ENCODE measurements at places on chromosomes 3 and 15.
A peak's percentile ranks its signal among the peaks of the same experiment; 100 is the strongest.

DNA sequence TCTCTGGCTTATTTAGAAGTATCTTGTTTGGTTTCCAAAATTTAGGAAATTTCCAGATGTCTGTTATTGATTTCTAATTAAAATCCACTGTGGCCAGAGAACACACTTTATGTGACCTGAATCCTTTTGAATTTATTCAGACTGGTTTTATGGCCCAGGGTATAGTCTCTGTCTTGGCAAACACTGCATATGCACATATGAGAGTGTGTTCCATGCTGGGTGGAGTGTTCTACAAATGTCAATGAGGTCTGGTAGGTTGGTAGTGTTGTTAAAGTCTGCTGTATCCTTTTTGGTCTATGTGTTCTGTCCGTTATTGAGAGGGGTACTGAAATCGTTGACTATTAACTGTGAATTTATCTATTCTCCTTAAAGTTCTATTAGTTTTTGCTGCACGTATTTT lies 30.2 kb downstream of the PGPEP1L start:
- no peak for DNase-seq

DNA sequence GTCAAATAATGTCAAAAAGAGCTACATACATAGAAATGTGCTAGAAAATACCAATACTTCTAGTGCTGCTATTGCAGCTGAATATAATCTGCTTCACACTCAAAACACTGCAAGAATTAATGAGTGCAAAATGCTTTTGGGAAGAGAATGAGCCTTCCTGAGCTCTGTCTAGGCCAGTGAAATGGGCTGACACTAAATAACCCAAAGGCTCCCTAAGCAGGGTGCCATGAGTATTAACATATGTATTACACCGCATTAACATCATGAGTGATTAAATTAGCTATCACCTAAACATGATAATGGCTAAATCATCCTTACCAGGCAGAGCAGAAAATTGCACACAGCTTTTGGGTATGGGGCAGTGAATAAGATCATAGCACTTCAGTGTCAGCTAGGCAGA lies 806.3 kb upstream of the NECTIN3 start:
- no peak for DNase-seq

DNA sequence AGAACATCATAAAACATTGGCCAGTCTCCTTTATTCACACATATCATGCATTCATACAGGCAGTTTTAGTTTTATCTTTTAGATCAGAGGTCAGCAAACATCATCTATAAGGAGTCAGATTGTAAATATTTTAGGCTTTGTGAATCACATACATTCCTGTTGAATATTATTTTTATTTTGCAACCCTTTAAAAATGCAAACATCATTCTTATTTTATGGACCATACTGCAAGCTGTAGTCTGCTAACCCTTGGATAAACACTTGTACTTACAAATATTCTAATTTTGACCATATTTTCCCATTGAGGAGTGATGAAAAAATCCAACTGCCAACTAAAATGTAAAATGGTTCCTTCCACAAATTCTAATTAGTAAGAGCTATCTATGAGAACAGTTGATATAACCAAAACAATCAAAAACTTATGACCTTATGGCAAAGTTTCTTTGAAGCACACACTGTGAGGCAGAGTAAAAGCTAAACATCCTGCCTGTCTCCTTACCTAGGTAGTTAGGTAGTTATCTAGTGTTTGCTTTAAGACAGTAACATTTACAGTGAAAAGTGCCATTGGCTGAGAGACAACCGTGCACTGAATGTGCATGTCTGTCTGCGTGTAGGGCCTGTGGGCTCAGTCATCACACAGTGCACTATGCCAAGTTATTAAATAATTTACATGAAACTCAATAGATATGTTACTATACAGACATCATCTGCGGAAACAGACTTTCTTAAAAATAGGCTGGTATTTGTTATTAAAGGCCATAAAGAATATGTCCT lies 57.7 kb downstream of the PIK3R4 start:
- no peak for DNase-seq

DNA sequence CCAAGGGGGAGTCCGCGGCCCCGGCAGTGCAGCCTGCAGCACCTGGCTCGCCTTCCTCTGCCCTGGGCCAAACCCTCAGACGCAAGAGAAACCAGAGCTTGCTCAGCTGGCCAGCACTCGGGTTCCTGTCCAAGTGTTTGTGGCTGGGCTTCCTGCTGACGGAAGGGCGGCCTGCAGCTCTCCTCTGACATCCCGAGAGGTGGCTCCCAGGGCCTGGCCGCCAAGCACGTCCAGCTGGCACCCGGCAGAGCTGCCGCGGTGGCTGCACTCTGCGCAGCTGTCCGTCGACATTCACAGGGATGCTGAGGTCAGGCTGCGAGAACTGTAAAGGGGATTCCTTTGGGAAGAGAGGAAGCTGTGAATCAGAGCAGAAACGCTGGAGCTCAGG lies 85.6 kb downstream of the CPN2 start:
- DNase-seq = no peak

DNA sequence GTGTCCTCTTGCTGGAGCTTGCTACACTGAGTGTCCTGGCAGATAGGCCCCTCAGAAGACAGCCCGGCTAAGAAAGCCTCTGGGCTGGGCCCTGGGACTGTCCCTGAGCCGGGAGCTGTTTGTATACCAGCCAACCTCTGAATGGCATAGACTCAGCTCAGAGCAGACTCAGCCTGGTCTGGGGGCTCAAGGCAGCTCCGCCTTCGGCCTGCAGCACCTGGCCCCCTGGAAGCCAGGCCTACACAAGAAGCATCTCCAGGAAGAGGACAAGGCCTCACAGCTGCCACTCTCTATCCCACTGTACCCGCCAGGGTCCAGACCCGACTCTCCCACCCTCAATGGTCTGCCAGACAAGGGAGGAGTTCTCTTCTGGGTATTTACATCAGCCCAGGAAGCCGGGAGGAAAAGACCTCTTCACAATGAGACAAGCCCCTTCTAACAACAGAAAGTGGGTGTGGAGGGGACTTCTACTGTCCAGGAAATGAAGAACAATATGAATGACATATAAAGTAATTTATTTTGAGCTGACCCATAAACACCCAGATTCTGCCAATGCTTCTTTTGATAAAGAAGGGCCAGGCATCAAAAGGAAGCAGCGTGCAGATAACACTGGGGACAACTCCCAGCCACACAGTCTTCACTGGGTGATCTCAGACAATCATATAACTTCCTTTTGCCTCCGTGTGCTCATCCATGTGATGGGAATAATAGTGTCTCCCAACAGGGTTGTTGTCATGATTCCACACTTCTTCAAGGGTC lies 110.2 kb downstream of the TPRA1 start:
- DNase-seq = peak; percentile 41

DNA sequence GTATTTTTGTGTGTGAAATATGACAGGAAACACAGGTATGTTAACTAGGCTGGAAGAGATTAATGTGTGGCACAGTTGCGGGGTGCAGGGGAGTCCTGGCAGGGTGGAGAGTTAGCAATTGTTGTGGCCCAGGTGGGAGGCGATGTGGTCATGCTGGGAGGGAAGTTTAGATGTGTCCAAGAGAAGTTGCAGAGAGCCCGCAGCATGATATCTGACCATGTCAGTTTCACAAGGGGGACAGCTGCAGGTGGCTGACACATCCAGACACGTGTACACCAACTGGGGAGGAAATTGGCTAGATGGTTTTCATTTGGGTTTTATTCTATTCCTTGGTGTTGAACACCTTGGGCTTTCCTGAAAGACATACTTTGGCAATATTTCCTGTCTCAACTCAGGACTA lies 172.8 kb upstream of the RGMA start:
- no peak for DNase-seq

DNA sequence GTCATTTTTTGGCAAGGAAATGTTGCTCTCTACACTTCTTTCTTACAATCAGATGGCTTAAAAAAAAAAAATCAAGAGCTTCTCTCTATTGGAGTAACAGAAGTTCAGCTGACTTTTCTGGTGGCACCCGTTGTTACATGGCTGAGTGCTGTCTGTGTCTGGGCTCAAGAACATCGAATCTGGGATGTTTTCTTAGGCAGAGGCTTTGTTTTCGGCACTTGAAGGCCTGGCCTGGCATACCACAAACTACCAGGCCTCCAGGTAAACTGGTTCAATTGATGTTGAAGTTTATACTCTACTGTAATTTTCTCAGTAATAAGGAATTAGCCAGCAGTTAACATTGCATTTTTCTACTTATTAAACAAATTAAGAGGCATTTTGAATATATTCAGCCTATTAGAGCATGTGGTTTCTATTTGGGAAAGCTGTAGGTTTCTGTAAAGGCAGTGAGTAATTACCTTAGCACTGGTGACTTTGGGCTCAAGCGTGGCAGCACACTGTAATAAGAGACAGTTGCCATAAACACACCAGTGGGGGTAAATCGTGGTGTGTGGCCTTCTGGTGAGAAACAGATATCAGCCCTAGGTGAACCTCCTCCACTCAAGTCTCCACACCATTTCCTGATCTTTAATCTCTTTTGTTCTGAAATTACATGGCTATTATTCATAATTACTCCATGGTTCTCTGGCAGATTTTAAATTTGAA lies 544.7 kb downstream of the MECOM start:
- DNase-seq = no peak

DNA sequence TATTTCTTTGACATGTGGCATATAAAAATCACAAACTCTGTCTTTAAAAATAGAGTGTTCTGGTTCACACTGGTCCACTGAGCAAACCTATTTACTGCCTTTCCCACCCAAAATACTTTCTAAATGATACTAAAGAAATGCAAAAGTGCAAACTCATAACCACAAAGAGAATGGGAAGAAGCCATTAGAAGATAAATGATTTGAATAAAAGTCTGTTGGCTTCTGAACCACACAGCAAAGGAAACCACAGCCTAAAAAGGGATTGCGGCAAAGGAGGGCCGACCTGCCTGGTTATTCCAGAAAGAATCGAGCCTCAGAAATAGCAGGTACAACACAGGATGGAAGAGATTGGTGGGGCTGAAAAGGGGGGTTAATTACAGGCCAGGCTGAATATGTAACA lies 599.5 kb downstream of the FHIT start:
- DNase-seq = no peak

DNA sequence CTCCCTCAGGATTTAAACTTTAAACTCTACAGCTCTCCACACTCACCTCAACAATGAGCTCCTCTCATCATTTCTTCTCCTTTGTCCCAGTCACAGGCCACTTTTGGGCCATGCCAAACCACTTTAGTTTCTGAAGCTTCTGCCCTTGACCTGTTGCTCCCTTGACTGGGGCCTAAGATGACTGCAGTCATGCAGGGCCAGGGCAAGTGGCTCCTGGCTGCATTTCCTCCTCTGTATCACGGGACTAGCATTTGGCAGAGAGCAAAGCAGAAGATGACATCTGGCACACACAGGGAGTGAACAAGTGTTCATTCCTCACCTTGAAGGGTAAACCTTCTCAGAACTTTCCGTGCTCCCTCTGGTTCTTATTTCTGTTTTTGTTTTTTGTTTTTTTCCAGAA lies 136.9 kb downstream of the PDE8A start:
- no peak for DNase-seq

DNA sequence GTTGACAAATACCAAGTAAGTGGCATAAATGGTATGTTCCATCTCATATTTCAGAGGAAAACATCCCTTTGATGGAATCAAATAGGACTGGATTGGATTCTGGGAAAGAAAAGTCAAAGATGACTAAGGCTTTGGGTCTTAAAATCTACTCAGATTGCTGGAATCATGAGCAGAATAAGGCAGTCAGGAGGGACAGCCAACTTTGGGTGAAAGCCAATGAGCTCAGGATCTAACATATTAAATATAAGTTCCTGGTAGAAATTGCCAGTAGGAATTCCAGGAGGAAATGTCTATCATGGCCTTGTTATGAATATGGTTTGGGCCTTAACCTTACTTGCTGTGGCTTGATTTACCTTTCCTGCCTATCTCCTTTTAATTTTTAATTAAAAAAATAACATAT lies 55.3 kb downstream of the ISL2 start:
- DNase-seq = no peak

GRCh38 chr15:42594095-42594494 lies 18.7 kb downstream of the STARD9 start:
- DNase-seq = no peak

DNA sequence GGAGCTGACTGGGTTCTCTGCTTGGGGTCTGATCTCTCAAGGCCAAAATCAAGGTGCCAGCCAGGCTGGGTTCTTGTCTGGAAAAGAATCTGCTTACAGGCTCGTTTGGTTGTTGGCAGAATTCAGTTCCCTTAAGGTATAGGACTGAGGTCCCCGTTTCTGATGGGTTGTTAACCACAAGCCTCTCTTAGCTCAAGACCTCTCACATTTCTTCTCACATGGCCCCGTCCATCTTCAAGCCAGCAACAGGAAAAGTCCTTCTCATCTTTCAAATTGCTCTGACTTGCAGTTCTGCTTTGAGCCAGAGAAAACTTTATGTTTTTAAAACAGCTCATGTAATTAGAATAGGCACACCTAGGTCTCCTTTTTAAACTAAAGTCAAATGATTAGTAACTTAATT lies 20.4 kb downstream of the UACA start:
- DNase-seq = no peak

GRCh38 chr3:136840252-136840651 lies 21.3 kb downstream of the SLC35G2 start:
- no peak for DNase-seq

GRCh38 chr3:187288131-187288854 lies 3.2 kb downstream of the MASP1 start:
- DNase-seq = no peak

DNA sequence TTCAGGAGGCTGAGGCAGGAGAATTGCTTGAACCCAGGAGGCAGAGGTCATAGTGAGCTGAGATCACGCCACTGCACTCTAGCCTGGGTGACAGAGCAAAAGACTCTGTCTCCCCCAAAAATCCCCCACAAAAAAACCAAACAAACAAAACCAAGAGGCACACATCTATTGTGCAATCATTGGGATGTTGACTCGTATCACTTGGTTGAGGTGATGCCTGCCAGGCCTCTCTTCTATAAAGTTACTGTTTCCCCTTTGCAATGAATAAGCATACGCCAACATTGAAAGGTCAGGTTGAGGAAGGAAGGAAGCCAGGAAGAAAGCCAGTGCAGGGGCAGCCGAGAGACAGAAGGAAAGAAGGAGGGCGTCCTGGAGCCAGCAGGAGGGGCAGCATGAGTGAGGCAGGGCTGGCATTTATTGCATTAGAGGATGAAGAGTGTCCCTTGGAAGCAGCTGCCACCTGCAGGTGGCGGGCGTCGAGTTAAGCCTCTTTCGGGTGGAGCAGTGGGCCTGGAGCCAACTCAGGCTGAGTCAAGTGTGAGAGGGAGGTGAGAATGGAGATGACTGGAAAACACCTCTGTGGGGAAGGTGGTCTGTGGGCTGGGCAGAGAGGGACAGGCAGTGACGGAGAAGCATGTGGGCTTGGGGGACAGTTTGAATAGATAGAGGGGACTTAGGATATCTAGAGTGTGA lies 8.3 kb upstream of the CSPG4 start:
- peak; percentile 61 for DNase-seq

DNA sequence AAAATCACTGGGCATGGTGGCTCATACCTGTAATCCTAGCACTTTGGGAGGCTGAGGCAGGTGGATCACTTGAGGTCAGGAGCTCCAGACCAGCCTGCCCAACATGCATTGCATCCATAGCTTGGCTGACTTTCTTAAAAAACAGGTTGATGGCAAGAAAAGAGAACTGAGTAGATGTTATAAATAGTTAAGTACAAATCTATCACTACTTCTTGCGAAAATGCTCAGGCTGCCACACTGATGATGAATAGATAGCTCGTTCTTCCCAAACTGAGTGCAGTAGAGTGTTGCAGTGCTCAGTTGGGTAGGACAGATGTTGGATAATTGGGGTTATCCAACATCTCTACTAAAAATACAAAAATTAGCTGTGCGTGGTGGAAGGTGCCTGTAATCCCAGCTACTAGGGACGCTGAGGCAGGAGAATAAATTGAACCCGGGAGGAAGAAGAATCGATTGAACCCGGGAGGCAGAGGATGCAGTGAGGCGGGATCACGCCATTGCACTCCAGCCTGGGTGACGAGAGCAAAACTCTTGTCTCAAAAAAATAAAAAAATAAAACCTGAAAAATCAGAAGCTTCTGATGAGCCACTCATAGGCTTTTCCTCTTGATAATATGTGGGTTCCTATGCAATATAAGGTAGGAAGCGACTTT lies 1.2 kb downstream of the BTLA start:
- no peak for DNase-seq

Measured in natural killer cell treated with Interleukin-12 subunit alpha and Interleukin-12 subunit beta and Interleukin-15 and Interleukin-18, amount 100 ng/mL, for 72 hours (primary cell).